Caco-2 (cell line): ENCODE measurements at places on chromosomes 12 and 14. TPM values are rescaled to one million over a fixed set of nuclear protein-coding genes. Genes with fewer than 3 reads are reported as not detected.

LIN52 gene
- total RNA-seq, result 11.3 and 11.8 TPM in 2 replicates

DNA sequence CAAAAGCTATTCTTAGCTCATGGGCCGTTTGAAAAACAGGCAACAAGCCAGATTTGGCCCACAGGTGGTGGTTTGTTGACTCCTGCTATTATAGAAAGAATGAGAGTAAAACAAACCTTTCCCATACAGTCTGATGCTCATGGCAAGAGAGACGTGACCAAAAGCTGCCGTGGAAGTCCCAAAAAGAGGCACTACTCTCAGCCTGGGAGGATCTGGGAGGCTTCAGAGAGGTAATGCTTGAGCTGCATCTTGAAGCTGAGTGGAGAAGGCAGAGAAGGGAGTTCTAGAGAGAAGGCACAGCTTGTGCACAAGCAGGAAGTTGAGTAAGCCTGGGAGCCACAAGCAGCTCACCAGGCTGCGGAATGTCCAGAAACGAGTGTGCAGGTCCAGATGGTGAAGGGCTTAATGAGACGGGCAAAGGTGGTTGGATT, 9.6 kb downstream of the PLXNC1 start:
- H3K27ac ChIP-seq, result peak overlapping the region; percentile 37
- no peak overlapping the region for H3K4me3 ChIP-seq
- H3K36me3 ChIP-seq, result peaks cover 2% of the 10 kb centered on the region
- DNase-seq, result no peak

DNA sequence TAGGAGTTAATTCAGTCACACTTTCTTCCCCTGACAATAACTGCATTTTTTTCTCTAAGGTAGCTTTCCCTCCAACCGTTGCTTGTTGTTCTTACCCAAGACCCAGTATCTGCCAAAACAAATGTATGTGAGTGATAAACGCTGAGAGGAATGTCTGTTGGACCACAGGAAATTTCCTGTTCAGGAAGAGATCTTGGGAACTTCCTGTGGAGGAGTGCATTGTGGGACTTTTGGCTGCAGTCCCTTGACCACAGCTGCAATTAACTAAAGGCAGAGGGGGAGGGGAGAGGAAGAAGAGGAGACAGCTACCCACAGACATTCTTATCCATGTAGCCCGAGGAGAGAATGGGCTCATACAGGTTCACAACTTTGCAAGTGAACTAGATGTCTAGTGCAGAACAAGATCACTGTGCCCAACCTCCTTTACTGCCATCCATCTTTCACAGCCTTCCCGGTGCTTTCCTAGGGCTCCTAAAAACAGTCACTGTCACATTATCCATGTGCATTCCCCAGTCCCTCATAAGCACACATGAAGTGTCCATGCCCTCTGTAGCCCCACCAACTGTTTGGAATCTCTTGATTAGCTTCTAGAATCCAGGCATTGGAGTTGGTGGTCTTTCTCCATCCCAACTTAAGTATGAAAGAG, 149.5 kb downstream of the ETV6 start:
- no peaks in the 10 kb centered on the region for H3K27me3 ChIP-seq
- no peaks in the 10 kb centered on the region for H3K36me3 ChIP-seq

DNA sequence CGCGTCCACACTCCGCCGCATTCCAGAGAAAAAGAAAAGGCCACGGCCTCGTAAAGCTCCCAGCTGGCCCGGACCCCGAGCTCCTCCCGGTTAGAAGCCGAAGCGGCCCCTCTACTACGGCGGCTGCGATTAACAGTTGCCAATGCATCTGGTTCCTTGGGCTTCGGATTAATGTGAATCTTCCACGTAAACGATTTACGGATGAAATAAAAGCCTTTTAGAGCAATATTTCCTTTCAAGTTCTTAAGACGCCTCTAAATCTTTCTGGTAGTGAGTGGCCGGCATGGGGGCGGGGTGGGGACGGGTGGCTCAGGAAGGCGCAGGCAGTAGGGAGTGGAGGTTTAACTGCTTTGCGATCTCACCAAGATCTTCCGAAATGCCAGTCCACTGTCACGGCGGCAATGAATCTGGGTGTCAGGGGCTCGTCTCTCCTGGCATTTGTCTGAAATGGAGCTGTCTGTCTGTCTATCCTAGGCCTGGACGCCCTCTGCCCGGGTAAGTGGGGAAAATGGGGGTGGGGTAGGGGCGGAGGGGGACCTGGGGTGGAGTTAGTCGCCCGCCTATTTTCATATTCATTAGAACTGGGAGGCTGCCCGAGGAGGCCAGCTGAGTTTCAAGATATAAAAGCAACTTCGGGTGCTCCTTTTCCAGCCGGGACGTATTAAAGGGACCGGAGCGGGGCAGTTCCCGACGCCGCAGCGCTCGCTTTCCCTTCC, 413 bp upstream of the ALX1 start:
- no peaks in the 10 kb centered on the region for H3K36me3 ChIP-seq
- H3K4me1 ChIP-seq, result 0 out of 2 replicates have a peak, but pooled peaks cover 8% of the 10 kb centered on the region
- no peaks in the 10 kb centered on the region for H3K27me3 ChIP-seq
- no peak overlapping the region for H3K4me3 ChIP-seq

DNA sequence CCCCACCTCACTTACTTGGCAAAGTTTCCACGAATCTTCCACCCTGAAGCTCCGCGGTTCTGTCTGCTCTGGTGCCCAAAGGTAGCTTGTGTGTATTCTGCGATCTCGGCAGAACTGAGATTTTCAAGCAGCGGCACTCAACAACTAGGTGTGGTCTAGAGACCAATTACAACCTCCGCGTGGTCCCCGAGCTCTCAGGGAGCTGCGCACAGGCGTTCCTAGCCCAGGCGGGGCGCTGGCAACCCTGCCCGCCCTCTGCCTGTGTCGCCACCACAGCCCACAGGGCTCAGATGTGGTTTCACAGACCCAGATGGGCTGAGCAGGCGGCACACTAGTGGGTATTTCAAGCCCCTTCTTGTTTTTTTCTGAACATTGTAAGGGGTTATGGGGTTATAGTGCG, 1.5 kb upstream of the DIABLO start:
- DNase-seq, result no peak
- peak overlapping the region; percentile 85 for H3K27ac ChIP-seq
- H3K36me3 ChIP-seq, result no peaks in the 10 kb centered on the region; the same call in none of the 2 replicates
- H3K4me1 ChIP-seq, result peaks cover 21% of the 10 kb centered on the region
- H3K4me3 ChIP-seq, result no peak overlapping the region; the same call in 1 of the 2 replicates

DNA sequence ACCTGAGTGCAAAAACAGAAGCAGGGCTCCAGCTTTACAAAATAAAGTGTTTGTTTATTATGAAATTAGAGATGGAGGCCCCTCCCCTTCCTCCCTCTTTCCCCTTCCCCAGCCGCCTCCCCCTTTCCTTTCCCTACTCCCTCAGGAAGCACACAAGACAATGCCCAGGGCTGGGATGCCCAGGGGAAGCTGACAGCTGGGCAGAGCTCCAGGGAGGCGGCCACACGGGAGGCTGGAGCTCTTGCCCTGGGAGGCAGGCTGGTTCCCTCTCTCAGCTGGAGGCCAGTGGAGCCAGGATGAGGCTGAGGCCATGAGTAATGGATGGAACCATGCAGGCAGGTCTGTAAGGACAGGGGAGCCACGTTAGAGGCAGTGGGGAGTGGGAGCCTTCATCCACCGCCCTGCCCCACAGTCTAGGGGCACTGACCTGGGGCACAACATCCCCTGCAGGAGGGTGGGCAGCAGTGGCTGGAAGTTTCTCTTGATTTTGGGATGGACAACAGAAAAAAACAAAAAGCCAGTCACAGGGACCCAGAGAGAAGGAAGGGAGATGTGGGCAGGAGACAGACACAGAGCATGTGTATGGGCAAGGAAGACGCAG, 5.1 kb downstream of the PSMB11 start:
- peaks cover 11% of the 10 kb centered on the region for H3K4me1 ChIP-seq
- no peaks in the 10 kb centered on the region for H3K36me3 ChIP-seq
- DNase-seq, result no peak
- H3K4me3 ChIP-seq, result no peak overlapping the region
- no peak overlapping the region for H3K27ac ChIP-seq

PTPRQ gene
- not detected in 2 replicates for total RNA-seq

PRR13 gene
- total RNA-seq, result 395 and 400 TPM in 2 replicates

- no peaks in the 10 kb centered on the region for H3K27me3 ChIP-seq
- H3K36me3 ChIP-seq, result no peaks in the 10 kb centered on the region; the same call in 1 of the 2 replicates
- no peak overlapping the region; the same call in 1 of the 2 replicates for H3K4me3 ChIP-seq
- H3K4me1 ChIP-seq, result peaks cover 22% of the 10 kb centered on the region
- H3K27ac ChIP-seq, result no peak overlapping the region
Observed at GRCh38 chr12:54258201-54258681, 21.7 kb downstream of the CBX5 start.

SCN8A gene
- total RNA-seq, result 14.7 and 16.5 TPM in 2 replicates

RASSF8 gene
- total RNA-seq, result 140 and 143 TPM in 2 replicates

GRCh38 chr14:68682166-68683103, 110.4 kb downstream of the ZFP36L1 start:
- H3K4me3 ChIP-seq, result no peak overlapping the region
- no peaks in the 10 kb centered on the region for H3K27me3 ChIP-seq
- peaks cover 33% of the 10 kb centered on the region for H3K4me1 ChIP-seq
